Endodermal cell (in vitro differentiated cells): ENCODE measurements at places on chromosomes 5 and 9.

DNA sequence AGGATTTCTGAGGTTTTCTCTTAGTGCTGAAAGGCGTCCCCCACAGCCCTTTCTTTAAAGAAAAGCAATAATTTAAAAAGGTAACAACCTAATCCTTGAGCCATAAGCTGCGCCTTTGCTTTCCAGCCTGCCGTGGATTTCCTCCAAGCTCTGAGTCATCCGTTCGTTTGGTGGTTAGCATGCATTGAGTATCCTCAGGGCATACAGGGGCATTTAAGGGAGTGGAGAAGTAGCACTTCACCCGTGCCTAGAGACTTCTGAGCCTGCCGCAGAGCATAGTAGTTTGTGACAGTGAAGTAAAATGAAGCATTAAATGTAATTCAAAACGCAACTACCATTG, 892 bp upstream of the TNC start:
- no peak for DNase-seq

DNA sequence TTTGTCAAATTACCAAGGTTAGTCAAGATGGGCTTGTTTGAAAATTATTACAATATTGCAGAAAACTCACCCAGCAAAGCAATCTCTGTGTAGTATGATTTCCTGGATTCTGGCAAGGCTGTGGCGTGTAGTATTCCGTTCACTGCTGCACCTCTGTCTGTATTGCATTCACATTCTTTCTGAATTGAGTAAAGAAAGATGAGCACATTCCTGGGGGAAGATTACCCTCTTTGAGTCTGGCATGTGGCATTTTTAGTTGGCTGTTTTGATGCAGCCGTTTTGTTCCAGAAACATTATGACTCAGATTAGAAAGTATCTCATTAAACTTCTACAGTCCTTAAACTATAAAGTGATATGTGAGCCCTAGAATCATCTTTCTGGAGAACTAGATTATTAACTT, 197.7 kb downstream of the TENT4A start:
- DNase-seq, result no peak

DNA sequence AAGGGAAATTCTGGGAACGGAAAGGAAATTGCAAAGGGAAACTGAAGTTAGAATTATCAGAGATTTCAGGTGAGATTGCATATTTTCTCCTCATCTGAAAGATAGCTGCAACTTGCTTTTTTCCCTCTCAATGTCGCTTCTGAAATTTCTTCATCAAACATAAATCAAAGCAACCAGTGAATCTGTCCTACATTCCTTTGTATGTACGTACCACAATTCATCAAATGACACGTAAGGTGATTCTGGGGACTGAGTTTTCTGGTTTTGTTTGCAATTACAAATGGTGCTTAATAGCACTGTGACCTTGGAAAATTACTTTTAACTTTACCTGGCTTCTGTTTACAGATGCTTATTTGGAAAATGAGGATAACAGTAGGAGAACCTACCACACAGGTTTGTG, 21.9 kb upstream of the CNOT6 start:
- DNase-seq, result no peak

- no peak for DNase-seq
These were observed 87.5 kb upstream of the PTPRD start for GRCh38 chr9:10700291-10700690.

GRCh38 chr9:118578467-118578866, 790.8 kb downstream of the BRINP1 start:
- no peak for DNase-seq

- no peak for DNase-seq
These were observed 41.2 kb downstream of the SLC46A2 start for GRCh38 chr9:112849363-112849922.

DNA sequence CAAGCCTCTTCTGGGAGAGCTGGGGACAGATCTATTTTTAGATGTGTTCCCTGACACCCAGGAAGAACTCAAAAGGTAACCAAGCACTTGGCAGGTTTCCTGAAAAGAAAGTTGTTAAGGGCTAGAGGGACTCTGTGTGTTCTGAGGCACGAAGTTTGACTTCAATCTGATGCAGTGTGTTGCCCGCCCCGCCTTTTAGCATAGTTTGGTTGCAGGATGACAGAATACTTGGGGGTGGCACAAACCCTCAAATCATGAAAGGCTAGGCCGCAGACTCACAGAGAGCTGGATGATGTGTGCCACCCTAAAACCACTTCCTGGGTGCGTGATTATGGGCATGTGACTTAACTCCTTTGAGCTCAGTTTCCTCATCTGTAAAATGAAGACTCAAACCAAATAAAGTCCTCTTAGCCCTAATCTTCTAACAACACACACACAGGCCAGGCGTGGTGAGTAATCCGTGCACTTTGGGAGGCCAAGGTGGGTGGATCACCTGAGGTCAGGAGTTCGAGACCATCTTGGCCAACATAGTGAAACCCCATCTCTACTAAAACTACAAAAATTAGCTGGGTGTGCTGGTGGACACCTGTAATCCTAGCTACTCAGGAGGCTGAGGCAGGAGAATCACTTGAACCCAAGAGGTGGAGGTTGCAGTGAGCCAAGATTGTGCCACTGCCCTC, 12.8 kb upstream of the NDFIP1 start:
- DNase-seq, result no peak

- peak; percentile 93 for DNase-seq
These were observed 5.4 kb upstream of the TIFAB start for GRCh38 chr5:135457424-135458071.
